ENCODE measurements at places on chromosomes 5 and 9.

DNA sequence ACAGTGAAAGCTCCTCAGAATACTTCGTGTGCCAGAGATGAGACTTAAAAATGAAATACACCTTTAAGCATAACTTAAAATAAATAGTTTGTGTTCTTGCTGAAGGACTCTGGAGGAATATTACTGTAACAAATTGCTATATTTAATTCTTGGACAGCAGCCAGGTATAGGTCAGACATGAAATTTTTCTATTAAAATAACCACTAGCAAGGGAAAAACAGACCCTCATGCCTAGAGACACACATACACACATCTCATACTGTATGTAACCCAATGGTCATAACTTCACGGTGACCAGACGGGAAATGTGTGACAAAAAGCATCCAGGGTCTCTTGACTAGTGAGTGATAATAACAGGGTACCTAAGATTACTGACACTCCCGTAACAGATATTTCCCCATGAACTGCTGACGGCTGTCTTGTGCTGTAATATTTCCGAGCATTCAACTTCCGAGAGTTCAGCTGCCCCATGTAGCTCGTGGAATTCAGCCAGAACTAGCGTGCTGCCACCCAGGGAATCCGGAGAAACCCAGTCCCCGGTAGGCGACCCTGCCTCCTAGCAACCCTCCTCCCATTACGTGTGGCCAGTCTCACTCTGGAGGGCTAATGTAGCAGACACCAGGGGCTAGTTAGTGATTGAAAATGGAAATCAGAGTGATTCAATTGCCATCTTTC, 2295.1 kb upstream of the WWC1 start:
- no peak for DNase-seq

DNA sequence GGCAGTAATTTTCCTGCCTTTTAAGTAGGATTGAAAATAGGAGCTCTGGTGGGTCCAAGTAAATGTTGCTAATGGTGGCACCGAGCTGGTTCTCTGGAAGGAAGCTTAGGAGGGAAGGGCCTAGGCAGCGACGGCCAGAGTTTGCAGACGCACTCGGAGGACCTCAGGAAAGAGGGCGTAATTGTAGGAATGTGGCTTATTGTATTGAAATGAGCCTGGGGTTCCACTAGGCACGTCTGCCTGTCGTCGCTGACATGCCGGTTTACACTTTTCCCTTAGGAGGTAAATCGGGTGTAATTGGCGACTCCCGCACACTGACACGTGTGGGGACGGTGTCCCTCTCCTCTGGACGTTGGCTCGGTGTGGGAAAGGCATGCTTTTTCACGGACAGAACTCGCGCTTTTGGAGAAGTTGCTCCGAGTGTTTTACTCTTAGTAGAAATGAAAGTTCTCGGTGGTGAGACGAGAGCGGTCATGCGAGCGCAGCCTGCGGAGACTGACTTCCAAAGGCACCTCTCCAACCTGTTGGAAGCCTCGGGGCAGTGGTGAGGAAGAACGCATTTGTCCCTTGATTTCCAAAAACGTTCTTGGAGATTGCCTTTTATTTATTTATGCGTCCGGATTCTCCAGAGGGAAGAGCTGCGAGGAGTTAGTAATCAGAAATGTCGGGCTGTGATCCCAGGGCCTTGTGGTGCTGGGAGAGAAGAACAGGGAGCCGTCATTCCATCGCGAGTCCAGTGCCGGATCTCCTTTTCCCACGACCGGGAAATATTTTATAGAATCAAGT, 1.3 kb downstream of the NR4A3 start:
- peak; percentile 27 for DNase-seq

DNA sequence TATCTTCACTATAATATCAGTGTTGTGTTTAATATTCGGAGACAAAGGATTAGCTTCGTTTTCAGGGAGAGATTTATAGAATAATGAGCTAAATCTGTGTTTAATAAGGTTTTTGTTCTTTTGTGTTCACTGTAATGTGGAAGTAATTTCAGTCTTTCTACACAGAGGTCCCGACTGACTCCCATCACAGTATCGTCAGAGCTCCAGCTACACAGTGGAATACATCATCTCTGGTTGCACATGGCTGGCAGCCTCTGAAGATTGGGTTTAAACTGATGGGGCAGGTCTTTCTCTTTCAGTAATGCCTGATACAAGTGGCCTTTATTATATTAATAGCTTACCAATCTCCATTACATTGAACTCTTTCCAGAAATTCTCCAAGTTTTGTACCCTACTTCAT, 736.7 kb upstream of the RIOK2 start:
- no peak for DNase-seq

DNA sequence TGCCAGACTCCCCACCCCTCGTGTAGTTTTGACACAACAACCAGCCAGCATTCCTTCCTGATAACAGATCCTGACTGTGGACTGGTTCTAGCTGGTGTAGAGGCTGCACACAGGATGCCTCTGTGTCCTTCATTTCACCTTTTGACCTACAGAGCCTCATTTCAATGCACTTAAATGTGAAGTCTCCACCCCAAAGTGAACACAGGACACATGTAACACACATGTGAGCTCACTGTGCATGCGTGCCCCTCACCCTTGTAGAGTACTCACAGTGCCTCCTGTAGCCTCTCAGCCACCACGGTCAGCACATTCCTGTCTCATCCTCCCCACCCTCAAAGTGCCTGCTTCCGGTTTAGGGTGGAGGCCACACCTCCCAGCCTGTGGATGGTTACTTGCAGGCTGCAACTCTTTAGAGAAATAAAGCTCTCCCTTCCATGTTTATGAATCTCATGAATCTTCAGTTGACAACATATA, 11.6 kb upstream of the NKD2 start:
- DNase-seq, result peak; percentile 48

DNA sequence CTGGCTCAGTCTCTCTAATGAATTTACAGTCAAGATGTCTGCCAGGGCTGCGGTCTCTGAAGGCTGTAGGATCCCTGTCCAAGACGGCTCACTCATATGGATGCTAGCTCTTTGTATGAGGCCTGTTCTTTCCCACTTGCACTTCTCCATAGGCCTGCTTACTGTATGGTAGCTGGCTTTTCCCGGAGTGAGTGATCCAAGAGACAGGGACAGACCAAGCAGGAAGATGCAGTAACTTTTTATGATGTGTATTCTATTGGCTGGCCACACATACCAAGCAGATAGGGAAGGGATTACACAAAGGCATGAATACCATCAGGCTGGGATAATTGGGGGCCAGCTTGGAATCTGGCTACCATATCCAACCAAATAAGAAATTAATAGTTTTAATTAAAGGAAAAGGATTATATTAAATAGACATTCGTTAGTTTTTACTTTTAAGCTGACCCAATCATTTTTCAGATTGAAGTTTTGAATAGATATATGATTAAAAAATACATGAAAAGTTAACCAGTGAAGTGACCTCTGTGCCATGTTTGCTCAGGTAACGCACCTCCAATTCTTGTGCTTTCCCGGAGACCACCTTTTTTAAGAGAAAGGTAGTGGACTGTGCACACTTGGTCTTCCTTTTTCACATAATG, 20.6 kb downstream of the NSD1 start:
- DNase-seq, result peak; percentile 30

DNA sequence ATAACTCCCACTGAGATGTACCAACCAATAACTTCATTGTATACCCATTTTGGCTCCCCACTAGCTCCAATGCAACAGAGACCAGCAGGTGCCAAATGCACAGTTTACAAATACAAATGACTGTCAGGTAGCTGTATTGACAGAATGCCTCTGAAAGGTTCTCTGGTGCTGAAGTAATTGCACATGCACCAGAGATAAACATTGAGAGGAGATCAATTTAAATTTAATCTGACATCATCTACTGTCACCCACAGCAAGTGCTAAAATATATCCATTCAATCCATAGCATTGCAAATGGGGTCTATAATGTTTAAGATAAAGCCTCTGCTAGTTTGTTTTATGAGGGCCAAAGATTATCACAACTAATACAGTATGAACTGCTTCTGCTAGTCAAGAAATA, 80.2 kb downstream of the STX17 start:
- DNase-seq, result no peak

- DNase-seq, result no peak
These were observed 7.6 kb downstream of the TTC39B start for GRCh38 chr9:15299374-15299939.

- DNase-seq, result no peak
These were observed 354.1 kb upstream of the SLC30A5 start for GRCh38 chr5:68739752-68740151.

DNA sequence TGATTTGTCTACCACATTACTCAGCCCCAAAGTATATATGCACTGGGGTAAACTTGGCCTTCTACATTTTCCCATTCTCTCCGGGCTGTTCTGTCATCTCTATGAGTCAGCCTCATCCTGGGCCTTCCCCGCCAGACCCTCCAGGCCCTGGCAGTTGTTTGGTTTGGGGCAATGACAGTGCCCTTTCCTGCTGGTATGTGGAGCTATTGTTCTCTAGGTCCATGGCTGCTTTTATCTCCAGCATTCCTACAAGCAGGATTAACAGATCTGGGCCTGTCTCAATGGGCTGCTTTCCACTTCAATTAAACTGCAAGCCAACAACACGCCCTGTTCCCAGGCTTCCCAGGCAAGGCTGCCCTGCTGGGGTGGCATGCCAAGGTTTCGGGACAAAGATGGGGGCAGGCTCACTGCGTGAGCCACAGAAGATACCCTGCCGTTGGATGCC, 136.4 kb downstream of the SLIT3 start:
- DNase-seq, result peak; percentile 88

DNA sequence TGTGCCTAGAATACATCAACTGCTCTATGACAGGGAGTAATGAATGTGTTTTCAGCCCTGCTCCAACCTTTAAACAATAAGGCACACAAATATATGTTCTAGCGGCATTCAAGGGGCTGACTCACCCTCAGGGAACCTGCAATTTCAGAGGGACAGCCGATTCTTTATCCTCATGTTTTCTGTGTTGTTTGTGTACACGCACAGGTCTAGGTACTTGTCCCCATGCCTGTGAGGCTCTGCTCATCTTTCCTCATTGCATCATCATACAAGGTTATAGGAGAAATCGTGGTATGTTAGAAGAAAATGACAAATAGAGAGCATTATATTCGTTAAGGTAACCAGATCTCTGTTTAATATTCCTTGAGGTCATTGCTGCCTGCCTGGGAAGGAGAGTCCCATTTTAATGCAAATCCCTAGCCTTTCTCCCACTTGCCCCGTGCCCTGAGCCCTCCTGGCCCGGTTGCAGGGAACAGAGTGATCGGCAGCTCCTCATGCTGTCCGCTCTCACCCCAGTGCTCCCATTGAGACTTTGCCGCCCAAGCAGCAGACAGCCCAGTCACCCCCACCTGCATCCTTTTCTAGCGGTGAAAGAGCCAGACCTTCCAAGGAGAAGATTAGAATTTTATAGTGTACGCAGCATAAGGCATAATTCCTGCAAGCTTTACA, 14.6 kb downstream of the MAP1B start:
- no peak for DNase-seq

DNA sequence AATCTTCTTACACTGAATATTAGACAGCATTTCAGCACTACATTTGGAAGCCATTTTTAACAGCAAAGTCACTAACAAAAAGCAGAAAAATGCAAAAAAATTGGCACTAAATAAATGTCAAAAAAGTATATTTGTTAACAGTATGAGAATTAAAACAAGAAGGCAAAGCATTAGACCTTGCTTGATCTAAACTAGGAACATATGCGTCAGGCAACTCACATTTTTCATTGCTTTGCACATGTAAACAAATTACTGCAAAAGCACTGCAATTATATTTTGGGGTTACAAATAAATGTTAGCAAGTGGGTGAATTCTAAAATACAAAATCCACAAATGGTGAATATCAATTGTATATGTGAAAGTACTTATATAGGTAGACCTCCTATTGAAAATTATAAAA, 49.0 kb upstream of the RAPGEF6 start:
- DNase-seq, result no peak

DNA sequence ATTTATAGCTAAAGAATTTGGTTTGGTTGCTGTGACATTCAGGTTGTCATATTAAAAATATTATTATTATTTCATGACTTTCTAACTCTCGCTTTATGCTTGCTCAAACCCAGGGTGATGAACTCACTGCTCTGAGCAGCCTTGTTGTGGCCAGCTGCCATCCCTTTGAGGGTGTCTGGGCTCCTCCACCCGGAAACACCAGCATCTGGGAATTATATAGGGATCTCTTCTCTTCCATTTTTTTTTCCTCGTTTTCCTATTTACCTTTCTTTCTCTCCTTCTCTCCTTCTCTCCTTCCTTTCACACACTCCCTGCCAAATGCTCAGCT, 355.8 kb upstream of the SMARCA2 start:
- no peak for DNase-seq

GRCh38 chr5:168706655-168707069, 127.5 kb upstream of the PANK3 start:
- peak; percentile 57 for DNase-seq

DNA sequence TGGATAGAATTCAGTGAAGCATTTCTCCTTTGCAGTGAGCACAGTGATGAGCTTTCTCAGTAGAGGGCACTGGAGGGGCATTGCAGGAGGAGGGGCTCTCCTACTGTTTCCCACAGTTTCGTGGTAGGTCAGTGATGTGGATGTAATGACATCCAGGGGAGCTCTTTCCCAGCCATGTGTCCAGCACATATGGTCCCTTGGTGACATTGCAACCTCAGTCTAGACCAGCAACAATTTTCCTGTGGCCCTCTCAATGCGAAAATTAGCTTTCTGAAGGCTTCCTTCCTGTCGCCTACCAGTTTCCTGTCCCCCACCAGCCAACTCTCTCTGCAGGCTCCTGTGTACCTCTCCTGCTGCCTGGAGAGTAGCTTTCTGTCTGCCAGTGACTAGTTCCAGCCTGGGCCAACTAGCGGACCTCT, 6.9 kb upstream of the PDCL start:
- DNase-seq, result no peak

DNA sequence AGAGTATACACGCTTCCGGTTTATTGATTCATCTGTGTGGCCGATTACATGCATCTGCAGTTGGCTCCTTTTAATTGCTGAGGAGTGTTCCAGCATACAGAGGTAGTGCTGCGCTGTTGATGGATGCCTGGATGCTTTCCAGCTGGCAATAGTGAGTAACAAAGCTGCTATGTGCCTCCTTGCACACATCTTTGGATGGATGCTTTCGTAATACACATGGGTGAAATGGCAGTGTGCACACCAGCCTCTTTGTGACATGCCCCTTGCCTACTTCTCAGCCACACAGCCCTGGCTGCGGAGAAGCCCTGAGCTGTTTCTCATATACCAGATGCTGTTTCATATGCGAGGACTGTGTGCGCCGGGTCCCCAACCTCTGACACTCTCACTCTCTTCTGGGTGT, 151.0 kb downstream of the GADD45G start:
- peak; percentile 78 for DNase-seq

GRCh38 chr5:31273631-31274378, 80.3 kb downstream of the CDH6 start:
- DNase-seq, result no peak

GRCh38 chr9:113350937-113351336, 1.6 kb downstream of the BSPRY start:
- DNase-seq, result no peak
